ENCODE measurements at places on chromosomes 1 and 21.

DNA sequence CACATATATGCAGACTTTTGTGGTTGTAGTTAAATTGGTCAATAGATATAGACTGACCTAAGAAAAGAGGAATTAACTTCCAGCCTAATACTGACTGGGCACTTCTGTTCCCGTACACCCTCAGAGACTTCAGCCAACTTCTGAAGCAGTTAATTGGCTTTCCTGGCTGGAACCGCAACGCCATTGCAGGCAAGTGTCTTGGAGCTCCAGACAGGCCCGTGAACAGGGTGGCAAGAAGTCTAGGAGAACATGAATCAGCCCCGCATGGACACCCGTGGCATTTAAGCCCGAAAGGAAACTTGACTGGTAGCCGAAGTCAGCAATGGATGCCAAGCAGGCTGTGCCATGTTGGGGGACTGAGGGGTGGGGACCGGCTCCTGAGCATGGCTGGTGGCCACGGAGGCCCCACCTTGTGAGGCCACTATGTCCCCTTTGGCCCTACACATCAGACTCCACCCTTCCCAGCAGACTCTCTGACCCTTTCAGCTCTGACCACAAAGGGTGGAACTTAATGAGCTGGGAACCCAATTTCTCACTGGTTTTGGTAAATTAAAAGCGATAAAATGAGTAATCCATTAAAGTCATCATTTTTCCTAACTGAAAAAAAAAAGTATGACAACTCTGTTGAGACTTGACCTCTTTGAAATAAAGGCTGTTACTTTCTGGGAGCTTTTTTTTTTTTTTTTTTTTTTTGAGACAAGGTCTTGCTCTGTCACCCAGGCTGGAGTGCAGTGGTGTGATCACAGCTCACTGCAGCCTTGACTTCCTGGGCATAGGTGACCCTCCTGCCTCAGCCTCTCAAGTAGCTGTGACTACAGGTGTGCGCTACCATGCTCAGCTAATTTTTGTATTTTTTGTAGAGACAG, 54.1 kb downstream of the RUNX1 start:
- no peak for DNase-seq

GRCh38 chr1:198623752-198624647, 14.8 kb upstream of the PTPRC start:
- DNase-seq, result no peak

GRCh38 chr1:151935894-151936602, 26.7 kb upstream of the THEM4 start:
- no peak for DNase-seq

DNA sequence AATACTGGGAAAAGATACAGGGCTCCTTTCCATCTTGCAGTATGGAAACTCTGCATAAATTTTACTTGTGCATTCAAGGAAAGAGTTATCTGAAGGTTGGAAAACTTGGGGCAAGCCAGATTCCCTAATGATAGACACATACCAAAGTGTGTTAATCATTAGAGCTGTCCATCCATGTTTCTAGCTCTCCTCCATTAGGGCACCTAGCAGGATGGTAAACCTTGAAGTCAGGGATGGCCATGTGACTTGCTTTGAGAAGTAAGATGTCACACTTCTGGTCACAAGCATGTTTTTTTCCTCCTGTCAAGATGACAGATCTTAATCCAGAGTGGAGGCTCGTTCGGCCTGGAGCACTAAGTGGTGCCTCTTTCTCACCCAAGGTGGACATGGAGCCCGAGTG, 241.9 kb upstream of the RUNX1 start:
- DNase-seq, result no peak

DNA sequence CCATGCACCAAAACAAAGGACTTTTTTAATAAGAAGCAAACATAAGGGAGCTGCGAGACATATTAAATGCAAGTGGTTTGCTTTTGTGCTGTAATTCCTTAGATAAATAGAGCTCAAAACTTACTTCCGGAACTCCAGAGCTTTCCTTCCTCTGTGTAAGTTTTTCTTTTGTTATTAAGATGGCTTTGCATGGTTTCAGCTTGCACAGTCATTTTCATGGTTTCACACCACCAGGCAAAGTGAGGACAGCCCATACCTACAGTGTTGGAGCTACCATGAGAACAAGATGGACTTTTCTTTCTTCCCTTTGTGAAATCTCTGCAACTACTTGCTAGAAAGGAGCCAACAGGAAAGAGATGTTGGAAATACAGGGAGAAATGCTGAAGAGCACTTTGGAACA, 368.0 kb downstream of the SETD4 start:
- no peak for DNase-seq

- no peak for DNase-seq
Observed at GRCh38 chr1:26909951-26910342, 3.8 kb downstream of the NR0B2 start.

GRCh38 chr1:28144203-28145135, 32.0 kb downstream of the PTAFR start:
- no peak for DNase-seq

GRCh38 chr1:20681999-20682398, 20.8 kb upstream of the DDOST start:
- no peak for DNase-seq

GRCh38 chr1:94270801-94271203, 33.4 kb upstream of the ARHGAP29 start:
- no peak for DNase-seq

DNA sequence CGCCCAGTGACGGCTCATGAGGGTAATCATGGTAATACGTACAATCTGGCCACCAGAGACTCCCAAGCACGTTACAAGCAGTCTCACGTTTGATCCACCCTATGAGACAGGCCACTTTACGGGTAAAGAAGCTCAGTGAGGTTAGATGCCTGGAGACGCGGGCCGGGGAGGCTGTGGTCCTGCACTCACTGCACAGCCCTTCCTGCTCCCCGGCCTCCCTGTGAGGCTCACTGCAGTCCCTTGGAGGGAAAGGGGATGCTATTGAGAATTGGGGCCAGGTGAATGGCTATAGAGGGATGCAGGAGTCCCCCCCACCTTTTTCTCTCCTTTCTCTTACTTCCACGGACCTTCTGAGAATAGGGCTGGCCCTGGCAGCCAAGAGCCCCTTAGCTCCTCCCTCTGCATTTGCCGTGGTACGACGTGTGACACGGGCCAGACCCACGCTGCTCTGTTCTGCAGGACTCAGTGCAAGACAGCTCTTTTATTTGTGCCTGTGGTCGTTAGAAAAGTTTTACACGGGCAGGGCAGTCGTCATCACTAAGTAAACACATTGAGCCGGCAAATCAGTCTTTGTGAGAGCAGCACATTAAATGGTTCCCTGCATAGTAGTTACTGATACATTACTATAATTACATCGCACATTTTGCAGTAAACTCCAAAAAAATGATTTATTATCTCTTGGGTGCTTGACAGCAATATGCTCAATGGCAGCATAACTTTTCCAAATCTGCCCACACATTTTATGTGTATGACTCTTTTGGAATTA, 18.8 kb downstream of the KIF26B start:
- DNase-seq, result peak; percentile 92

DNA sequence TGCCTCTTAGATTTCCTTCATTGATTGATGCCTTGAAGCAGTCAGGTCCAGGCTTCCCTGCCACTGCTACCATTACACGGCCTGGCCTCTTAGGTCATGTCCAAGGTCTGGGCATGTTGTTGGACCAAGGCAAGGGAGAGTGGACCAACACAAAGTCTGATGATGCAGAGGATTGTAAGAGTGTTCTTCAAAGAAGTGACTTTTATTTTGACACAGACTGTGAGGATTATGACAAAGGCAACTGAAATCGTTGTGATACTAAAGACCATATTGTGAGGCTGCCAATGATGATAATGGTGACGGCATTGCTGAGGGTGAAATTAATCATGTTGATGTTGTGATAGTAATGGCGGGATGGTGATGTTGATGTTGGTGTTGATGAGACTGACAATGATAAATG, 149.5 kb downstream of the GRIK3 start:
- no peak for DNase-seq

GRCh38 chr1:86552376-86552775, 5.5 kb downstream of the CLCA4 start:
- DNase-seq, result no peak

DNA sequence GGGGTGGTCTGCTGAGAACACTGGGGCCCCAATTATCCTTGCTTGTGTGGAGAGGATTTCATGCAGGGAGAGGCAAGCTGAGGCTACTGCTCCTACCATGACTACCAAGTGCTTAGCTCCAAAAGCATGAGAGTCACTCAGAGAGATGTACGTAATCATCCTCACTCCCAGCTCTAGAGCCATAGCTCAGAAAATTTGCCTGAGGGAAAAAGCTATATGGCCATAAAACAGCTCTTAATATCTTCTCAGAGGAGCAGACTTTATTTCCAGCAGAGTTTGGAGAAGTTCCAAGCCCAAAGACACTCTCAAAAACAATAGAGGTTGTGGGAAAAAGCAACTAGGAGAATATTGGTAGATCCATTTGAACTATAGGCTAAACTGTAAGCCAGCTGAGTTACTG, 106.4 kb upstream of the PBX1 start:
- no peak for DNase-seq

GRCh38 chr21:43731476-43731875, 12.5 kb downstream of the PDXK start:
- no peak for DNase-seq

GRCh38 chr21:35974775-35975174, 85.6 kb downstream of the SETD4 start:
- no peak for DNase-seq

DNA sequence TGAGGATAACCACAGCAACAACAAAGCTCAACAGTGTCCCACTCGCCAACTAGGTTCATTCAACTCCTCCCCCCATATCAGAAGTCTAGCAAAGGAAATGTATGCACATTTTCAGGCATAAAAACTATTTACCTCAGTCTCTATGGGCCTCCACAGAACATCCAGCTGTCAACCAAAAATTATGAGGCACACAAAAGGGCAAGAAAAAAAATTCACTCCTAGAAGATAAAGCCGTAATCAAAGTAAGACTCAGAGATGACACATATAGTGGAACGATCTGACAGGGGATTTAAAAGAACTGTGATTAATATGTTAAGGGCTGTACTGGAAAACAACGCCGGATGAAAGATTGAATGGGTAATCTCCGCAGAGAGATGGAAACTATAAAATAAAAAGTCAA, 158.7 kb downstream of the NTPCR start:
- DNase-seq, result no peak

DNA sequence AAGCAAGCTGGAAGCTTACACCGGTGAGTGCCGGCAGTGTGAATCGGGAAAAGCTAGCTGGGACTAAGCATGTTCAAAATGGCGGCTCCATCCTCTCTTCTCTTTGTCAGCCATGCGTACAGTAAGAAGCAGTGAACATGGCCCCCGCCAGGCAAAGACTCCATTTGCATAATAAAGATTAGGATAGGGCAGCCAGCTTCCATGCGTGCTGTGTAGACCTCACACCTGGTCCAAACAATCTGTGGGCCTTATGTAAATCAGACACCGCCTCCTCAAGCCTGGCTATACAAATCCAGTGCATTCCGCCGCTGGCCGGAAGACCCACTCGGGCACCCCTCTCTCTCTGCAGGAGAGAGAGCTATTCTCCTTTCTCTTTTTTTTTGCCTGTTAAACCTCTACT, 150.3 kb downstream of the TIAM1 start:
- no peak for DNase-seq

DNA sequence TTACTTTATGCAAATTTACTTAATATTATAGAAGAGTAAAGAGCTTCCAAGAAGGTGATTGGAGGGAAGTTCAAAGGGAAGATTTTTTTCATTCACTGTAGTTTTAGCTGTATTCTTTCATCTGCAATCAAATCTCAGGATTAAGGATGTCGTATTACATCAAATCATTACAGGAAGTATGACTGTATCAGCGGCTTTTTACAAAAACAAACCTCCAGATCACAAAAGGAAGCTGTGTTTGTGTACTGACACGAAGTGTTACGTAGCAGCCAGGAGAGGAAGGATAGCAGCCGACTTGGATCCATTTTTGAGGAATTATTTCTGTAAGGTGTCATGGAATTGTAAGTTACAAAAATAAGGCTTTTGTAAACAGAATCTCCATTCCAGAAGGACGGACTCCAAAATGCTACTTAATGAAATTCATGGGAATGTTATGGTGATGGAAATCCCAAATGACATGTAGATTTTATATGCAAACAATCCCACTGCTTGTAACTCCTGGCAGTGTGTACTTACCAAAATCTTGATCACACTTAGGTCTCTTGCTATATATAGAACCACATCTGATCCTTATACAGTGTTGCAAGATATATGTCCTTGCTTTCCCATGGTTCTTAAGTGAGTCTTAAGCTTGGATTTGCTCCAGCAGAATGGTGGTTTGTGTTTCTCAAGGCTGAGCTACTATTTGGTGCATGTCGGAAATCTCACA, 49.8 kb downstream of the KCNJ15 start:
- DNase-seq, result no peak

DNA sequence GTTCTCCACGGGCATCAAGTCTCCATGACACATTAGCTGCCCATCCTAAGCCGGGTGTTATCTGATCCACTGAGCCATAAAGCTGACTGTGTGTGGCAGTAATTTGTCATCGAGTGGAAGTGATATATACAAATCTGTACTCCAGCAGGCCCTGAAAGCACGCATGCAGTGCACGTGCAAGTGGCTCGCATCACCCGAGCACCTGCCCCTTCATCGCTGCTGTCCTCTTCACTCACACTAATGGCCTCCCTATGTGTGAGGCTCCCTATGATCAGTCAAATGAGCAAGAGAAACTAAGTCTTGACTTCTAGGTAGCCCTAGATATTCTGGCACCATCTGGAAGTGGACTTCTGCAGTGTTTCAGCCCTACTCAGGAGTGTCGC, 248.6 kb downstream of the MATN1 start:
- no peak for DNase-seq

GRCh38 chr21:32102426-32102825, 176.4 kb downstream of the MIS18A start:
- no peak for DNase-seq

GRCh38 chr1:4366091-4366490, 288.3 kb upstream of the AJAP1 start:
- no peak for DNase-seq

GRCh38 chr1:8082945-8083344, 56.8 kb upstream of the ERRFI1 start:
- DNase-seq, result no peak

DNA sequence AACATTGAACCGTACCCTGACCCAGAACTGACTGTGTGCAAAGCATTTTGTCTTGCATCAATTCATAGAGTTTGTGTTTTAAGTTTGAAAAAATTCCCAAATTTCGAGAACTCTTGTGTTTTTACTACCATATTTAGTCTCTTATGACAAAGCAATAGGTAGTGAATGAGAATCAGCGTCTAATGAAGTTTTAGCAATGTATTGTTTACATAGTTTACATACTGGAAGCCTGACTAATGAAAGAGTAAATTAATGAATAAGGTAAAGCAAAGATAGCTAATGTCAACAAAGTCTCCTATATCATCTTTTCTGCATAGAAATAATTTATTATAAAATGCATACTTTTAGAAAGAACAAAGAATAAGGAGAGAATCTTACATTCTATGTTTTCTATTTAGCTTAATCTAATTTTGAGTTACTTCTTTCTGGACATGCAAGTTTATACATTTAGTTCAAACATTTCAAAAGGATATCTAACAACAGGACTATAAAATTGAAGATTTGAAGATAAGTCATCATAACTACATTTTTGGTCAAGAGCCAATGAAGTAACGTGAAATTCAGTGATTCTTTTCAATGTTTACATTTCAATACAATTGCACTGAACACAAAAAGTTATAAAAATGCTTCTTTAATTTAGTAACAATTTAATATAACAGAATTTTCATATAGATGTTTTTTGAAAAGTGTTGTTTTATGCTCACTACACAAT, 1943.7 kb downstream of the NCAM2 start:
- DNase-seq, result no peak

Data from NCI-H2227 treated with DMSO at 0.1 percent for 48 hours (cell line).